Right ventricle myocardium inferior (tissue), 1 donor: ENCODE measurements at places on chromosomes 1 and 21.

- DNase-seq, result no peak
These were observed 32.0 kb upstream of the AGL start for GRCh38 chr1:99818063-99818699.

DNA sequence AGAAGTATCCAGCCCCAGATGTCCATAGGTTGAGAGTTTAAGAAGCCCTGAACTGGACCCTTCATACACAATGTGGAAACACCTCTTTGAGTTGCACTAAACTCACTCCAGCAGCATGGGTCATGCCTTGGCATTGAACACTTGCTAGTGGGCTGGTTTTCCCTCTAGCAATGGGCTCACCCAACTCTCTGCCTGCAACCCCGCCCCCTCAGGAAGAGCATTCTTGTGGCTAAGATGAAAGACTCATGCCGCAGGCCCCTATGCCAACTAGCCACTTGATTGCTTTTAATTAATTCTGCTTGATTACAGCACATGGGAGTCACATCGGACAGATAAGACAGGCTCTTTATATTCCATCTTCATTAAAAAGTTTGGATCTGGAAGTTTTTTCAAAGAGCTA, 136.5 kb upstream of the GJB5 start:
- no peak for DNase-seq

GRCh38 chr1:74686928-74687327, 13.3 kb upstream of the ERICH3 start:
- DNase-seq, result no peak

DNA sequence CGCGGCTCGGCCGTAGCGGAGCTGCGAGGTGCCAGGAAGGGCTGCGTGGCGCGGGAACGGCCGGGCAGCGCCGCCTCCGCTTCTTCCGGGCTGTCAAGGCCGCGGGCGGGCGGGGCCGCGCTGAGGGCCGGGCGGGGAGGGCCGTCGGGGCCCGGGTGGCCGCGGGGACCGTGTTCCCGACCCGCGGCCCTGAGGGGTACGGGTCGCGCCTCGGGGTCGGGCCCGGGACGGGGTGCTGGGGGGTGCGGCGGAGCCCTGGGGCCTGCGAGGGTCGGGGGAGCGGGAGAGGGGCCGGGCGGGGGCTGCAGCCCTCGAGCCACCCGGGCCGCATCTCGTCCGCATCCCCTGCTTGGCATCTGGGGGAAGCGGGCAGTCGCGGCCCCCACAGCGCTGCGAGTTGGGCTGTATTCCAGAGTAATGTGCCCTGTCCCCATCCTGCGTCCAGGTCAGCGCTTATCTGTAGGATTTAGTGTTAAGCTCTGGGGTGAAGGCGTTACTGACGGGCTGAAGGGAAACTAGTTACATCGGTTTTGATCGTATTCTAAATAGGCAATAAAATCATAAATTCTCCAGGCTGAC, 379 bp downstream of the RER1 start:
- no peak for DNase-seq

- DNase-seq, result peak; percentile 89
These were observed 3.6 kb downstream of the REN start for GRCh38 chr1:204162494-204163074.

DNA sequence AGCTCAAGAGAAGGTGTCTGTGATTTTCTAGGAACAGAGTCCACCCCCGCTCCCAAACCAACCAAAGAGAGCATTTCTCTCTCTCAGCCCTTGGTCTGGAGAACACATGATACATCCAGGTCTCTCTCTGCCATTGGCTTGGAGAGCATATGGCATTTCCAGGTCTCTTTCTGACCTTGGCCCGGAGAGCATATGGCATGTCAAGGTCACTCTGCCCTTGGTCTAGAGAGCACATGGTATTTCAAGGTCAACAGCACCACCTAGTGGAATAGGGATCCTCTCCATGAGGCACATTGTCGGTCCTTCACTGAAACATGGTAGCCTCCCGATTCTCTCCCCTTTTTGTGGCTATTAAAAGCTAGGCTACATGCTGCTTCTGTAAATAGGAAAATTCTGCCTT, 437.7 kb upstream of the OLFM3 start:
- no peak for DNase-seq

DNA sequence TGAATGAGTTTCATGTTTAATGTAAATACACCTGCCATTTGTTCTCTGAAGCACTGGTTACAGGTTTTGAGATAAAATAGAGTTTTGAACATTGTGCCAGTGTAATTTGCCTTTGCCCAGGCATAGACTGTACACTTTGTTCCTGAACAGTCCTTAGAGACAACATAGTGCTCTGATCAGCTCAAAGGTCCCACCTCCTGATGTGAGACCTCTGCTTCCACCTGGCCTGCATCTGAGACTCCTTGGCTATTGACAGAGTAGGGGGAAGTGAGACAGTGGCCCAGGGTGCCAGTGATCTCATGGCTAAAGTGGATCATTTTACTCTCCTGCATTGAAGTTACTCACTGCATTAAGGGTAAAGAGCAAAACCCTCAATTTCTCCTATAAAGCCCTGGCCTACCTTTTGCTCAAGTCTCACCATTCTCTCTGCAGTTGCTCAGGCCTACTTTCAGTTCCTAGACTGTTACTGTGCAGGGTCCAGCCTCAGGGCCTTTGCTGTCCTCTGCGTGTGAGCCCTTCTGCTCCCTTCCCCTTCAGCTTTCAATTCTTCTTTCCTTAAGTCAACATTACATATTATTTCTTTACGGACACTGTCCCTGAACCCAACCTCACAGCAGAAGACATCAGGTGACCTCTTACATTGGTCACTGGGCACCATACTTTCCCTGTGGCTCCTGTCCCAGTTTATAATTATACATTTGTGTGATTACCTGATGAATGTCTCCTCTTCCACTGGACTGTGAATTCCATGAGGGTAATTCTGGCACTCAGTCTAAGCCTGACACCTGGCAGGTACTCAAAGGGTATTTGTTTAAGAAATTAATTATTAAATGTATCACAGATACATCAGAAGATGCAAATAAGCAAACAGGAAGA, 142.9 kb downstream of the ROR1 start:
- DNase-seq, result no peak

- no peak for DNase-seq
These were observed 221.8 kb upstream of the CHRM3 start for GRCh38 chr1:239164451-239165180.

DNA sequence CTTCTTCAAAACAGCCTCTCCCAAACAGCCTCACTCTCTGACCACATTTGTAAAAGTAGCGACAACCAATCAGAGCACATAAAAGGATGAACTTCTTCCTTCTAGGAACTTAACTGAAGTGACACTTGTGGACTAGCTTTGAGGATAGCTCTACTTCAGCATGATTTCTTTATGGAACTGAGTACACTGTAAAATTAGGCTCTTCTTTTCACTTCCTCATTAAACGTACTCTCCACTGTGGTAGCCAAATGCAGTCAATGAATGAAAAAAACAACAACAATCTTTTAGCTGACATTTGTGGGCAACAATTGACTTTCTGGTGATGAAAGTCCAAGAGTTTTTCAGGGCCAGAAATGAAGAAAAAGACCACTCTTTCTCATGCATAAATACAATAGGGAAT, 9.6 kb downstream of the LRRC53 start:
- DNase-seq, result no peak

DNA sequence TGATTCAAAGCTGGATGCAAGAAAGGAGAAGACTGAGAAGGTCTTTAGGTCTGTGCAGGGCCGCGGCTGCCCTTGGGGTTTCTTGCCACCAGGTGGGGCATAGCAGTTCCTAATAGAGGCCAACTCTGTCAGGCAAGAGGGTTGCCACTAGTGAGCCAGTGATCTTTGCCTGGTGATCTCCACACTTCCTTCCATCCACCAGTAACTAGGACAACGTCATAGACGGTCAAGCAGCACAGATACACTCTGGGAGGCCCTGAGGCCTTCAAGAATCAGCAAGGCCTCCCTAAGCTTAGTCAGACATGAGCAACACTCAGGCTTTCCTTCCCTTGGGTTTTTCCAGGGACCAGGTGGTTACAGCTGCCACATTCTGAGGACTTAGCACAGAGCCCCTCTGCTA, 32.9 kb upstream of the ATP2B4 start:
- DNase-seq, result no peak

- no peak for DNase-seq
These were observed 34.5 kb upstream of the CD58 start for GRCh38 chr1:116605315-116605714.

DNA sequence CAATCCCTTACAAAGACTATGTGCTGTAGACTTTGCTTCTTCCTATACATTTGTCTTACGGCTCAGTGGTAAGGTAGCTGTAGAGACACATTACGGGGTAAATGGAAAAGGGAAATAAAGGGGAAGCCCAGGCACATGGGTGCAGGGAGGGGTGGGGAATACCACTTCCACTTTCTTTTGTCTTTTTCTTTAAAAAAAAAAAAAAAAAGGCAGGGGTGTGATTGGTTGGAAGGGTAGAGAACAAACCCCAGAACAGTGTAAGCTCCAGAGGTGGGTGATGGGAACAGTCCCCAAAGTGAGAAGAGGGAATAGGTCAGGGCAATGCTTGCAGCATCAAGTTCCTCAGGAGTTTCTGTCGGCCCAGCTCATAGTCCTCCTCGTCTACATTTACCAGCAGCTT, 3.9 kb downstream of the NIT1 start:
- DNase-seq, result no peak
